ENCODE measurements at places on chromosomes 1 and 21.

DNA sequence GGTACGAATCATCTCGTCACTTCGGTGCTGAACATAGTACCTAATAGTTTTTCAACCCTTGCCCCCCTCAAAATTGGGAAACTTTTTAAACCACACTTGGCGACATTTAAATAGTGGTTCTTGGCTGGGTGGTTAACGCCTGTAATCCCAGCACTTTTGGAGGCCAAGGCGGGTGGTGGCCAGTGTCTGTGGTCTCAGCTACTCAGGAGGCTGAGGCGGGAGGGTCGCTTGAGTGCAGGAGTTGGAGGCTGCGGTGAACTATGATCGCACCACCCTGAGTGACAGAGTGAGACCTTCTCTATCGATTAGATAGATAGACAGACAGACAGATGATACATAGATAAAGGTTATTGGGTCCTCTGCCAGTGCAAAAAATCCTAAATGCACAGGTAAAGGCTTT lies 55.5 kb upstream of the RASAL2 start:
- DNase-seq = no peak

- DNase-seq = no peak
Observed at GRCh38 chr1:49331066-49331852, 554.6 kb upstream of the BEND5 start.

- no peak for DNase-seq
Observed at GRCh38 chr1:205595435-205595834, 36.4 kb downstream of the ELK4 start.

GRCh38 chr1:2314803-2315673 lies 76.3 kb downstream of the MORN1 start:
- DNase-seq = no peak

DNA sequence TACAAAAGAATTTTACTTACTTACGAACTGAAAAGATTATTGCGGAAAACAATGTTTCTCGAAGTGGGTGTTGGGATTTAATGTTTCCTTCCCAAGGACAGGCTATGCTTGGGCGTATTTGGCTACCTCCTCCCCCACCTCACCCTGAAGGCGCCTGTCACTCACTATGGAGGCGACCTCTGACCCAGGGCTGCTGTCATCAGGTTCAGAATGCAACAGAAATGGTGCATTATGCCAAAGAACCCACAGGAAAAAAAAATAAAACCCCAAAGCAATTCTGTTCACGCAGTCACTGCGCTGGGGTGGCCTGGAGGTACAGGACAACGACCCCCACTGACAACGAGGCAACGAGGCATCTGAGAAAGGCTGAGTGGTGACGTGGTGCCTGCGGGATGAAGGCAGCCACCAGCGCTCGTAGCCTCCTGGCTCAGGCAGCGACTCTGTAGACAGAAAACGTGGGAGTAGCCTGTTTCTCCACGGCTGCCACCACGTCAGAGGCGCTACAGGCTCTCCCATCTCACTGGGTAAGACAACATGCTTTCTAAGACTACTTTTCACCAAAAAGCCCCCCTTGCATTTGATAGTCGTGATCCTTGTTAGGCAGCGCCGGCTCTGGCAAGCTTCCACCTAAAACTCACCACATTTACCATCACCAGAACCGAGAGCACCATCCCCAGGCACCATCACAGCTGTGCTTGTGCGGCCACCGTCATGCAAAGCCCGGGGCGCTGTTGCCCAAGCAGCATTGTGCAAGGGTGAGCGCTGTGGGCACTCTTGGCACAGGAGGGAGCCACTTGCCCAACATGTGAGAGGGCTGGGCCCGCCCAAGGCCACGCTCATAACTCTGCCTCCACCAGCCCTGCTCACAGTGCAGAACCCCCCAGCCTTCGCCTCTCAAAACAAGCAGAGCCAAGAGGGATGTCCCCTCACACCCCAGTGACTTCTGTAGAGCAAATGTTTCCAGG lies 14.3 kb downstream of the NADK start:
- no peak for DNase-seq

DNA sequence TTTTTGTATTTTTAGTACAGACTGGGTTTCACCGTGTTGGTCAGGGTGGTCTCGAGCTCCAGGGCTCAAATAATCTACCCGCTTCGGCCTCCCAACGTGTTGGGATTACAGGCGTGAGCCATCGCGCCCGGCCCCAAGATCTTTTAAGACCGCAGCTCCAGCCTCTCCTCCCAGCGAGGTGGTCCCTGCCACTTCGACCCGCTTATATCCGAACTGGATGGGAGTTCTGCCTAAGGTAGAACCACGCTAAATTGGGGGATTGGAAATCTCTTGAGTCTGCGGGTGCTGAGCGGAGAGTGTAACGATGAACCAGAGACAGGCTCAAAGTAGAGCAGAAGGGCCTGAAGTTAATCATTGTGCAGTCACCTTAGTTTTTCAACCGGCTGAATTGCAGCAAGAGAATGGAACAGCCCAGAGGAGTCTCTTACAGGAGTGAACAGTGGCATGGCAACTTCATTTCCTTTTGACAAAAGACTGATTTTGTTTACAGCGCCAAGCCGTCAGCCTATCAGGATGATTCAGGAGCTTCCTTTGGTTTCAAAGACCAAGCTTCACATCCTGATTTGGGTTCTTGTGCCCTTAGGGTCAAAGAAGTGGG lies 726 bp upstream of the CYB5R1 start:
- DNase-seq = no peak

GRCh38 chr1:100028765-100029164 lies 59.0 kb downstream of the SLC35A3 start:
- no peak for DNase-seq

DNA sequence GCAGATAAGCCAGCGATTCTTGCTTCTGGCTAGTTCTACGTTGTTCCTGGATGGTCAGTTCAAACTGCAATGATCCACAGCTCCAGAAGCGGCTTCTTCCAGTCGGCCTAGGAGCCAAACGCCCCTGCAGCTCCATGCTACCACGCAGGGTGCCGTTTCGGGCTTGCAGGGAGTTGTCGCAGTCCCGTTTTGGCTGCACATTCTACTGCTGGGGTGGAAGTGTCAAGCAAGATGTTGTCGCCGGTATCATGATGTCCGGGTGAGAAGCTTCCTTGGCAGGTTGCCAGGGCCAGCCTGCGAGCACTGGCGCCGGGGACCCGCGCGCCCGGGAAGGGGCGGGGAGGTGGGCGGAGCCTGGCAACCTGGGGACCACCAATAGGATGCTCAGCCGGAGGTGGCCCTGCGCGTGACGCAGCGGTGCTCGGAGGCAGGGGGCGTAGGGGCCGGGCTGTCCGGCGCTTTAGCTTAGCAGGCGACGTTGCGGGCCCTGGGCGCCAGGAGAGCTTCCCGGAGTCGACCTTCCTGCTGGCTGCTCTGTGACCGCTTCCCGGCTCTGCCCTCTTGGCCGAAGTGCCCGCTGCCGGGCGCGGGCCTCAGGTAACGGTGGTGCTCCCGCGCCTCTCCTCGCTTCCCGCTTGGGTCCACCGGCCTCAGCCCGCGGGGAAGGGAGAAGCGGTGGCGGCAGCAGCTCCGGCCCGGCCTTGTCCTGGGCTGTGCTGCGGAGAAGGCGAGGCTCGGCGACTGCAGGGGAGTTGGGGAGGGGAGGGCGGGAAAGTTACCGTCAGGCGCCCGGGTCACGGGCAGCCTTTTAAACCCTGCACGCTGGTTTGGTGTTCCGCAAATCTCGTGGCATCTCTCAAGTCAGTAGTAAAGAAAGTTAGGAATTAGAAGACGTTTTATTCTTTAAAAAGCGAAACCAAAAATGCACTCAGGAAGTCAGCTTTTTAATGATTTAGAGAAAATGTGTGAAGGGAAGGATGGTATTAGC lies at the start of gene SOAT1:
Gene SOAT1 (plus strand): TSS at position 458 of the 988 bp plus-strand sequence. CDS start 8,888 bp downstream, outside the sequence.
- peak; percentile 97 for DNase-seq

GRCh38 chr1:116417678-116418077 lies 44.6 kb downstream of the ATP1A1 start:
- no peak for DNase-seq

GRCh38 chr1:25560788-25561187 lies 17.4 kb downstream of the LDLRAP1 start:
- no peak for DNase-seq

- DNase-seq = no peak
Observed at GRCh38 chr1:87977145-87977544, 648.5 kb downstream of the LMO4 start.

GRCh38 chr1:204563307-204563706 lies 47.1 kb downstream of the MDM4 start:
- no peak for DNase-seq

GRCh38 chr1:29280409-29281131 lies 44.2 kb downstream of the PTPRU start:
- DNase-seq = no peak

DNA sequence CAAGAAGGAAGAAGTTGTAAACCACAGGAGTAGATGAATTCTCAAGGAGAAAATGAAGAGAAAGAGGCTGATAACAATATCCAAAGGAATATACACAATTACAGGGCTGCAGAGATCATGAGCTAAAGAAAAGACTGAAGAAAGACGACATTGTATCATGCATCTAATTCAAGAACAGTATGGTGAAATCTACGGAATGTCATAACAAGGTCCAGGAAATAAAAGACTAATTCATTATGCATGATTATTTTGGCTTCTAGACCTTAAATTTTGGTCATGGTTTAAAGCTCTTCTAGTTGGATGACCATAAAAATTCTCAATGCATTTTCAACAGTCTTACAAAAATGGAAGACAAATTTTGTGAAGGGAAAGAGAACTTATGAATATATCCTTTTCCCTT lies 71.7 kb downstream of the SH3GLB1 start:
- DNase-seq = no peak

- no peak for DNase-seq
Observed at GRCh38 chr1:171138980-171139379, 46.1 kb upstream of the FMO2 start.

- no peak for DNase-seq
Observed at GRCh38 chr1:186882372-186883134, 53.8 kb downstream of the PLA2G4A start.

DNA sequence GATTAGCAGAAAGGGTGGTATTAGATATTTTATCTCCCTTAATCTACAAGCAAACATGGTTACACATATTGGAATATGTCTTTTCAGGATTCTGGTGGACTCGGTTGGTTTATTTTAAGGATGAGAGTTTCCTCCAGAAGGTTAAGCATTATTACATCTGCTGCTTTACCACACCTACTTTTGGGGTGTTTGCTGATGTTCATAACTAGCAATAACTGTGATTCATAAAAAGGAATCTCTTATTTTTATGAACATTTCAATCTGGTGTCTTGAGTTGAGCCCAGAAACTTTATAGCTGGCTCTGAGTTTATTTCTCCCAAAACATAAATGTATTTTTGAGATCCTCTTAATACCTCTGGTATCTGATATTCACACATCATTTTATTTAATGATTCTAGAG lies 82.7 kb downstream of the LRRC8D start:
- no peak for DNase-seq

DNA sequence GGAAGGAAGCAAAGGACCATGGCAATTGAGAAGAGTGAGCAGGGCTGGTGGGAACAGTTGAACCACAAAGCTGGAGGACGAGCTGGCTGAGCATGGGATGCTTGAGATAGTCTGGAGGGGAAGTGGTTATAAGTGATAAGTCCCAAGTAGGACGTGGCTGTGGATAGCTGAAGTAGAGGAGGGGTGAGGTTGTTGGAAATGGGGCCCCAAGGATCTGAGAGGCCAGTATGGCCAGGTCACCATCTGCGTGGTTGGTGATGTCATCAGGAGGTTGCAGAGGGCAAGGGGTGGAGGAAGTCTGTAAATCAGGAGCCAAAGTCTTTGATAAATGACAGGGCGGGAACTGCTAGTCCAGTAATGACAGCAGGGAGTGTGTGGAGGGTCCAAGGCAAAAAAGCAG lies 11.0 kb upstream of the REN start:
- DNase-seq = no peak

- DNase-seq = no peak
Observed at GRCh38 chr21:38664841-38665240, 140.9 kb upstream of the ETS2 start.

DNA sequence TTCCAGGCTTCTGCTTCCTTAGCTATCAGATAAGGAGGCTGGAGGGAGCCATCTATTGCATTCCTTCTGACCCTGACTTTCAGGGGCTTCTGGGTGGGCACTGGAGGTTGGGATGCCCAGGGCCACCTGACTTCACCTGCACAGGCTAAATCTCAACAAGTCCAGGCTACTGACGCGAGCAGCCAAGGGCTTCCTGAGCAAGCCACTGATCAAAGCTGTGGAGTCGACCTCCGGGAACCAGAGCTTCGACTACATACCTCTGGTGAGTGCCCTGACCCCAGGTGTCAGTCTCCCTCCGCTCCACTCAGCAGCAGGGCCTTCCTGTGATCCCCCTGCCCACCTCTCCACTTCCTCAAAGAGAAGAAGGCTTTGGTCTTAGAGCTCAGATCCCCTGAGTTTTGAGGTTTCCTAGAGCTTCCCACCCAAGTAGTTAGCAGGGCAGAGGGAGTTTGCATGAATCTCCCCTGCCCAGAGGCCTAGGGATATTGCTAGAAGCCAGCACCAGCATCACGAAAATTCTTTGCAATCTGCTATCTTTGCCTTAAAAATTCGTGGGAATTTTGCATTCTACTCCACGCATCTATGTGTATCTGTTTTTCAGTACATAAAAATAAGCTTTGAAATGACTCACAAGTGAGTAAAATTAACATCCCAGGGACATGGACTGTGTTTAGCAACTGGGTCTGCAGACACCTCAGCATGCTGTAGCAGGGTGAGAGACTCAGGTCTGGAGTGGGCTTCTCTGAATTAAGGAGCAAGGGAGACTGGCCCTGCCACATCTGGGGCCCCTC lies 61.4 kb downstream of the VWA5B1 start:
- DNase-seq = no peak

GRCh38 chr21:37987668-37988067 lies 71.4 kb upstream of the KCNJ6 start:
- no peak for DNase-seq

- no peak for DNase-seq
Observed at GRCh38 chr1:22452481-22452957, 868 bp downstream of the ZBTB40 start.

- peak; percentile 50 for DNase-seq
Observed at GRCh38 chr1:159132271-159132881, 39.0 kb upstream of the CADM3 start.

GRCh38 chr1:69611316-69611715 lies 43.6 kb downstream of the LRRC7 start:
- no peak for DNase-seq

DNA sequence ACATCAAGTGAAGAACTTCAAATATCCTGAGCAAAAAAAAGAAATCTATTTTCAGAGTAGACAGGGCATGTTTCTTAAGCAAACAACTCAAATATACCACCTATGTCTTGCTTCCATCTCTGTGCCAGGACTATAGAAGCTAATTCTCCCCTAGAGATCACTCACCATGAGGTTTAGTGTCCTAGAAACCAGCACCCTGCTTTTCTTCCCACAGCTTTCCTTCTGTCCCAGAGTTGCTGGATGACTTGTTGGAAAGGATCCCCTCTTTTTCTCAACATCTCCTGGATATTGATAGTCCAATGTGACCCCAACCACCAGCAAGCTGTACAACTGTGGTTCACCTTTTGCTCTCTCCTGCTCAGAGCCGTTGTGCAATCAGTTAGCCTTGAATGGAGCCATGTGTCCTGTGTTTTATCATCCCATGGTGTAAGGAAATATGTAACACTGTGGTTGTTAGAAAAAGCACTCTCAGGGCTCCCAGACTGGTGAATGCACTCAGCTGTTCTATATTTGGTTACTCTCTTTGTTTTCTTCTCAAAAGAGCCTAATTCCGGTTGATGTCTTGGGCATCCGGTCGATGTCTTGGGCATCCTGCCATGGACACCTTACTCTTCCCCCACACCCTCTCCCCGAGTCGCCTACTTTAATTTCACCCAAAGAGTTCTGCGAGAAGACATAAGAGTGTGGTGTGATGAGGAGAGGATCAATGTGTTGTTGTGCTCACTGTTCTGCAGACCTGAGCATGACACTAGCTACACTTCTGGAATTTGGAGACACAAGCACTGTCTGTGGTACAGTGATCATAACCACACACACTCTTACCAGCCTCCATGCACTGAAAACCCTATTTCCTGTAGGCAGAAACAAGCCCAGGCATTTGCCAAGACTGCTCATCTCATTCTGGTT lies 1.7 kb downstream of the TNFSF4 start:
- no peak for DNase-seq

Data from NCI-H1048 (cell line).